Fibroblast of mammary gland (primary cell): ENCODE measurements at places on chromosomes 4 and X.
A peak's percentile ranks its signal among the peaks of the same experiment; 100 is the strongest.

DNA sequence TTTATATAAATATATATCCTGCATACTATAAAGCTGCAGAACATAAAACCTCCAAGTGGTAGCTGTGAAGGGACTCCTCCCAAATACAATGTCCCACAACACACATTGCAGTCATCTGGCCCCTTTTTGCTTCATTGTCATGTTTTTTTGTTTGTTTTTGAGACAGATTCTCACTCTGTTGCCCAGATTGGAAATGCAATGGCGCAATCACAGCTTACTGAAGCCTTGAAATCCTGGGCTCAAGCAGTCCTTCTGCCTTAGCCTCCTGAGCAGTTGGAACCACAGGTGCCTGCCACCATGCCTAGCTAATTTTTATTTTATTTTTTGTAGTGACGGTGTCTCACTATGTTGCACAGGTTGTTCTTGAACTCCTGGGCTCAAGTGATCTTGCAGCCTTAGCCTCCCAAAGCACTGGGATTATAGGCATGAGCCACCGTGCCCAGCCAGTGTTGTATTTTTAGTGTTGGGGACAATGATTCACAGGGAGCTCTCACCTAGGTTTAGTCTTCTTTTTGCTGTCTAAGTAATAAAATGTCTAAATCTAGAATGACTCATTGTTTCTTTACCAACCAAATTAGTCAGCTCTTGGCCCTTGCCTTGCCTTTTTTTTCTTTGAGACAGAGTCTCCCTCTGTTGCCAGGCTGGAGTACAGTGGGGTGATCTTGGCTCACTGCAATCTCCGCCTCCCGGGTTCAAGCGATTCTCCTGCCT, 24.0 kb upstream of the XIAP start:
- DNase-seq: peak; percentile 83

DNA sequence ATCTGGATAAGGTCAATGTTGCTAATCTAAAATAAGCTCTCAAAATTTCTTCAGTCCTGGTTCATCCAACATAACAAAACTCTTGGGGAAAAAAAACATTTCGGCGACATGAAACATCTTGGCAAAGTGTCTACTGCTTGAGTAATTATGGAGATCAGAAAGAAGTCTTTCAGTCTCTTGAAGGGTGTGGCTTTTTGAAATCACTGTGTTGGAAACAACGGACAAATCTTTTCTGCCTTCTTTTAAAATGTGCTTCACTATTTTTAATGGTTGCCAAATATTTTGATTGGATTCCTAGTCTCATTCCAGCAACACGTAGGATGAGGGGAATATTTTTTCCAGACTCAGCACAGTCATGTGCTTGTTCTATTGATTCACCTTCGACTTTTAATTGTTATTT, 138.6 kb downstream of the KLHL8 start:
- no peak for DNase-seq

DNA sequence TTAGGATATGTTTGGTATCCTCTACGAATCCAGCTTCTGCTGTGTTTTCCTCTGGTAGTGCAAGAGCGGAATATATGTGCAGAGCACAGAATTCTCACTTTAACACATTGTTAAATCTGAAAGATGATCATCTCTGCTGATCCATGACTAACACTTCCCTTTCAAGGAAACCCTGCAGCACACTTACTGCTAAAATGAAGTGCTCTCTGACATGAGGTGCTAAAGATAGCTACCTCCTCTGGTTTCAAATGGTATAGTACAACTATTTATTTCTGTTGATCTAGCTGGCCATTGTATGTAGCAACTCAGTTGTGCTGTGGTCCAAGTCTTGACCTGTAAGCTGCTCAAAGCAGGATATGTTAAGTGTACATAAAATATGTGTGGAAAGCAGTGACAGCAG, 162.4 kb upstream of the FMR1 start:
- no peak for DNase-seq

GRCh38 chrX:23756165-23756564, 13.1 kb upstream of the ACOT9 start:
- peak; percentile 61 for DNase-seq

- DNase-seq: no peak
These were observed 93.3 kb downstream of the CPZ start for GRCh38 chr4:8685831-8686230.

DNA sequence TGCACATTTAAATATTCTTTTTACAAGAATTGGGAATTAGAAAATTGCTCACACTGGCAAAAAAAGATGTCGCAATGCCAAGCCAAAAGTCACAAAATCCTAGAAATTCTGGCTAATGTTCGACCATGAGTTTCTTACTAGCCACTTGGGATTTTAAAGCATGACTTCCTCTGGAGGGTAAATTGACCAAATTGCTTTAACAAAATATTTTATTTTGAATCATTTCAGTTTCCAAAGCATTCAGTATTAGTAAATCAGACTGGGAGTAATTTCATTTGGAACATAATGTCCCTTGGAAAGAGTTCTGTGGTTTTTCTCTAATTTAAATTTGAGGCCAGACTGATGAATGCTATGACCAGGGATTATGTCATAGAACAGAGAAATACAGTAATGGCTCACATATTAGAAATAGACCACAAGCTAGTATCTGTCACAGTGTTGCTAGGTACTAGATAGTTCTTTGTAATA, 7.6 kb upstream of the CXCL5 start:
- peak; percentile 95 for DNase-seq

GRCh38 chrX:22246620-22247019, 26.1 kb upstream of the CBLL2 start:
- DNase-seq: peak; percentile 5

DNA sequence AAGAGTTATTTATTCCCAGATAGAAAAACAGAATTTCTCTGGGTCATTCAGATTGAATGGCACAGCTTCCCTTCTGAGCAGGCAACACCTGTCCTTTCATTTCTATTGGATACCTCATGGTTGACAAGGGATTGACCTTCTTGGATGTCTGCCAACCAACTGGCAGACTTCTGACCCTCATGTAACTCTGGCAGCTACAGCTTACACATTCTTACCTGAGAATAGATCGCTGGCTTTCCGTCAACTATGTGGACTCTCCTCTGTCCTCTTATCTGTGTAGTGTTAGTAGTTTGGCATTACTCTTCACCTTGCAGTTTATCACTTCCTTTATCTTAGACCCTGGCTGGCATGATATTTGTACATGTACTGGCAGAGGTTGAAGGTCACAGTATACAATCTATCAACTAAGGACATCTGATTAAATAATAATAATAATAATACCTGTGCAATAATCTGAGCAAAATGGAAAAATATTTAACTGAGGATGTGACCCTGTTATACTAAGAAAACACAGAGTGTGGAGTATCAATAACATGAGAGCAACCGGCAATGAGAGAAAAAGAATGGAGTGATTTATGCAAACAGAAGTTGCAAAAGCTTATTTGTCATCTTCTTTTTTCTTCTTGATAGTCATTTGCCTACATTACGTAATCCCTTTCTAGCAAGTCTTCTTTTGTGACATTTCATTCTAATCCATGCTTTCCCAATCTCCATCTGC, 1118.2 kb downstream of the ARAP2 start:
- no peak for DNase-seq

GRCh38 chrX:153719238-153719637, 4.9 kb downstream of the BCAP31 start:
- no peak for DNase-seq

- DNase-seq: no peak
These were observed 238.4 kb upstream of the PSAPL1 start for GRCh38 chr4:7673121-7673520.
